T-helper 17 cell (primary cell): ENCODE measurements at places on chromosomes 4 and X. TPM values are rescaled to one million over a fixed set of nuclear protein-coding genes. Genes with fewer than 3 reads are reported as not detected.
A peak's percentile ranks its signal among the peaks of the same experiment; 100 is the strongest.

The KIAA1210 gene
- not detected for total RNA-seq

The C4orf50 gene
- total RNA-seq: 0.87 TPM

The BEND4 gene
- total RNA-seq: 0.47 TPM

The IL13RA2 gene
- total RNA-seq: not detected

The NPY2R gene
- not detected for total RNA-seq

The RAP2C gene
- 47.2 TPM for total RNA-seq

The ATP2B3 gene
- not detected for total RNA-seq

The UGT8 gene
- 0.50 TPM for total RNA-seq

The MAD2L1 gene
- 6.5 TPM for total RNA-seq

The MAPK10 gene
- total RNA-seq: 4.8 TPM

DNA sequence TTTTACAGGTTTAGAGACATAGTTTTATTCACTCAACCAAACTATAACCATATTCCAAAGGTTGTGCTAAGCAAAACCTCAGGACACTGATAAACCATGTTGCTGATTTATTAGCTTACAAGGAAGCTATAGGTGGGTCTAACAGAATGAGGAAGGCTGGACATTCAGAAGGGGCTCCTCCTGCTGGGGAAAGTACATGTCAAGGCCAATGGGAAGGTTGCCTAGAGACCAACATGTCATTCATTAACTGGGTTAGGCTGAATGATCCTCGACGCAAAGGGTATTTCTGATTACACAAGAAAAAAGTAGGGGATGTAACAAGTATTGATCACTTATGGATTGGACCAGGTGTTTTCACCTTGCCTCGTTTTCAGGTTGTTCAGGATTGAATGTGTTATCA, 30.3 kb downstream of the SLC10A6 start:
- no peak overlapping the region for H3K27ac ChIP-seq
- no peak overlapping the region for H3K4me3 ChIP-seq
- H3K36me3 ChIP-seq: peaks cover 5% of the 10 kb centered on the region

DNA sequence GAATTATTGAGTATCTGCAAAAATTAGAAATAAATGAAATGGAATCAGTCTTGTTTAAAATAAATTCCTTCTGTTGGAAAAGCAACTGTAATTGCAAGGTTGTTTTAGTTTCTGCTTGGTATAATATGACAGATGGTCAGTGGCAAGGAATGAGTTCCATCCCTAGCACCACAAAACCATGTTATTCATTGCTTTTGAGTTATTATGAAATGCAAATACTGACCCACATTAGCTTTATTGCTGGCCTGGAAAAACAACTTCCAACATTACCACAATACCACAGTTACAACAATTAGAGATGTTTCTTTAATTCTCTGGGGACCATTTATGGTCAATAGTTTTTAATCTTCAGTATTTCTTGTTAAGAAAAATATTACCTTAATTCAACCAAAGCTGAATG, 194.4 kb downstream of the TMA16 start:
- no peak for DNase-seq
- H3K27me3 ChIP-seq: peaks cover 18% of the 10 kb centered on the region
- H3K27ac ChIP-seq: no peak overlapping the region
- no peaks in the 10 kb centered on the region for H3K36me3 ChIP-seq
- no peaks in the 10 kb centered on the region for H3K4me1 ChIP-seq

- H3K27ac ChIP-seq: no peak overlapping the region
- no peaks in the 10 kb centered on the region for H3K27me3 ChIP-seq
These were observed 807.4 kb downstream of the FSTL5 start for GRCh38 chr4:161356351-161356750.

DNA sequence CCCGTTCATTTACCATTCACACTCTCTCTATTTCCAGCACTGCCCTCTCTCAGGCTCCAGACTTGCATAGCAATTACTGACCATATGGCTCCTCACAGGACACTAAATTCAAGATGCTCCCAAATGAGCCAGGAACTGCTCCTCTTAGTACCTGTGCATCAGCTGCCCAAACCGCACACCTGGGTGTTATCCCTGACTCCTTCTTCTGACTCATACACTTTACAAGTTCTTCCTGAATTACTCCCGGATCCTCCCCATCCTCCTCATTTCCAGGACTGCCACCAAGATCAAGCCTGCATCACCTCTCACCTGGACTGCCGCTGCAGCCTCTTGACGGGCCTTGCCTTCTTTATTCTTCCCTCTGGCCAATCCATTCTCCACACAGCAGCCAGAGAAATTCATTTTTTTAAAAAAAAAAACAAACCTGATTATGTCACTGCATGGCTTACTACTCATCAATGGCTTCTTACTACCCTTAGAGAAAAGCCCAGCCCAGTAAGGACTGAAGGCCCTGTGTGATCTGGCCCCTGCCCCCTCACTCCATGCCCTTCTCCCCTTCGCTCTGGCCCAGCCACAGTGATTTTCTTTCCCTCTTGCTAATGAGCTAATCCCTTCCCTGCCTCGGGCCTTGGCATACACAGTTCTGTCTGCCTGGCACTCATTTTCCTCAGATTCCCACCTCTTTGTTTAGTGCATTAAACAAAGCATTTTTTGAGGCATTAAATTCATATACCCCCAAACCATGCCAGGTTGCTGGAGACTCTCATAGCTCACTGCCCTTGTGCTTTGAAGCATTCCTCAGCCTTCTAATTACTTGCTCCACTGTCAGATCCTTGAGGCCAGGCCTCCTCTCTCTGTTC, 92.0 kb downstream of the PDGFRA start:
- no peak overlapping the region for H3K27ac ChIP-seq
- DNase-seq: no peak
- H3K4me3 ChIP-seq: no peak overlapping the region
- H3K27me3 ChIP-seq: peaks cover 24% of the 10 kb centered on the region
- H3K4me1 ChIP-seq: peaks cover 7% of the 10 kb centered on the region

DNA sequence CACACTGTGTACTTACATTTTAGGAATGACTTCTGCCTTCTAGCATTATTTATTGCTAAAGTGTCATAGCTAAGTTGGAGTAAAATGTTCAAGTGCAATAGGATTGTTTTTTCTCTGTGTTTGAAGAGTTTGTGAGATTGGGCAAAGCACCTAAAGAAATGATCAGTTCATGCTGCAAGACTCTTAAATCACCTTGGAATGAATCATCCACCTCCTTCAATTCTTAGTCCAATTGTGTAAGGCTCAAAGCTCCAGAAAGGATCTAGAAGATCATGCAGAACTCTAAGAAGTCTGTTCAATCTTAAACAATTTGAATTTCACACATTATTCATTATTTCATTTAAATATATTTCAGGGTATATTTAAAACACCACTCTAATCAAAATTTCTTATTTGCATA, 137.1 kb downstream of the AMELX start:
- H3K4me3 ChIP-seq: no peak overlapping the region
- peaks cover 27% of the 10 kb centered on the region for H3K27me3 ChIP-seq
- H3K36me3 ChIP-seq: no peaks in the 10 kb centered on the region
- no peak overlapping the region for H3K27ac ChIP-seq
- H3K4me1 ChIP-seq: no peaks in the 10 kb centered on the region

GRCh38 chrX:11081511-11081910, 29.6 kb upstream of the HCCS start:
- no peak overlapping the region for H3K27ac ChIP-seq
- DNase-seq: no peak
- H3K27me3 ChIP-seq: no peaks in the 10 kb centered on the region
- no peaks in the 10 kb centered on the region for H3K4me1 ChIP-seq
- H3K36me3 ChIP-seq: no peaks in the 10 kb centered on the region

DNA sequence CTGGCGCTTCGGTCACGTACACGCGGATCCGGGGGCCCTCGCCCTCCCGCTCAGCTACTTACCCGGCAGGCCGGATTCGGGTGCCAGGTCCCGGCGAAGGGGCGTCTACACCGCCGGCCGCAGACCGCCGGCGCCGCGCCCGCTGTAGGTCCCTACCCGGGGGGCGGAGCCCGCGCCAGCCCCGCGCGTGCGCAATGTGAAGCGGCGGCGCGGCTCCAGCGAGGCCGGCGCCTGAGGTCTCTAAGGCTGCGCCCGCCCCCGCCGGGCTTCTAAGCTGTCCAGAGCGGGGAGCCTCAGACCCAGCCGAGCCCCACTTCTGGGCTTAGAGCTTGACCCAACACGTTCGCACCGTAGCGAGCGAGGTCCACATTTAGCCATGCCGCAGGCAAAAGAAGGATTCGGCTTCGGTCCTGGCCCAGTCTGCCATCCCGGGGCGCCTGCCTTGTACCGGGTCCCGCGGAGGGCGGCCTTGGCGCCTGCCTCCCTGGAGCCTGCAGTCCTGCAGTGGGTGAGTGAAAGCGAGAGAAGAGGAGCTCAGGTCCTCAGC, at the start of gene ZNF518B:
ZNF518B (minus strand) TSS at position 172 of the 547 bp plus-strand sequence. CDS start 11,098 bp downstream, outside the sequence.
- peak; percentile 81 for DNase-seq
- H3K36me3 ChIP-seq: peaks cover under 1% of the 10 kb centered on the region
- peaks cover 7% of the 10 kb centered on the region for H3K4me1 ChIP-seq
- peak within 1 kb of the TSS; percentile 88 for H3K4me3 ChIP-seq

DNA sequence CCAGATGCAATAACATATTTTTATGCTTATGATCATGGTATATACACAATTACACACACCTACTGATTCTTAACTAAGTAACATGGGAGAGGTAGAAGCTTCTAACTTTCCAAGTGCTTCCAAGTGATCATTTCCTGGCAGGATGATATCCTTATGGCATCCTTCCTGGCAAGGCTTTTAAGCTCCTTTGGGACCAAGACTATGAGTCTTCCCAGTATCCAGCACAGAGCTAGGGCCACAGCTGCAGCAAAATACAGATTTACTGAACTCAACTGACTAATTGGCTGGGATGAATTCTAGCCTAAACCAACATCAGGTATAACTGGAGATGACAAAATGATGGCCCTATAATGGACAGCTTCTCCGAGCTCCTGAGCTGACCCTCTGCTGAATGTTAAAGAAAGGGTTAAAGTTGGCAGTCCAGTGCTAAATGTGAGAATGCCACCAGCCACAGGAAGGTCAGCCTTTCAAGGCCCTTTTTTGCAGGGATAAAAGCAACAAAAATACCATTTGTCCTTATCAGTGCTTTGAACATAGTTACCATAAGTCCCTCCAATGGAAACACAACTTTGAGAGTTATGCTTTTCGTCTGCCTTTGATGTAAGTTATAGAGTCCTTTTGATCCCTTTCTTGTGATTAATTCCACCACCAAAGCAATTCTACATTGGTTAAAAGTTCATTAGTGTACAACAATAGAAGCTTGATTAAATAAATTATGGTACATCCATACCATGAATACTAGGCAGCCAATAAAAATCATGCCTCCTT, 73.4 kb downstream of the MGST2 start:
- no peak overlapping the region for H3K27ac ChIP-seq
- peaks cover 48% of the 10 kb centered on the region for H3K27me3 ChIP-seq
- no peak overlapping the region for H3K4me3 ChIP-seq
- peaks cover 9% of the 10 kb centered on the region for H3K4me1 ChIP-seq
- no peak for DNase-seq
- H3K36me3 ChIP-seq: no peaks in the 10 kb centered on the region

GRCh38 chr4:15541941-15542340, 72.3 kb downstream of the CC2D2A start:
- H3K27ac ChIP-seq: no peak overlapping the region
- H3K4me1 ChIP-seq: peaks cover 6% of the 10 kb centered on the region
- peaks cover 7% of the 10 kb centered on the region for H3K36me3 ChIP-seq
- DNase-seq: no peak
- no peak overlapping the region for H3K4me3 ChIP-seq

DNA sequence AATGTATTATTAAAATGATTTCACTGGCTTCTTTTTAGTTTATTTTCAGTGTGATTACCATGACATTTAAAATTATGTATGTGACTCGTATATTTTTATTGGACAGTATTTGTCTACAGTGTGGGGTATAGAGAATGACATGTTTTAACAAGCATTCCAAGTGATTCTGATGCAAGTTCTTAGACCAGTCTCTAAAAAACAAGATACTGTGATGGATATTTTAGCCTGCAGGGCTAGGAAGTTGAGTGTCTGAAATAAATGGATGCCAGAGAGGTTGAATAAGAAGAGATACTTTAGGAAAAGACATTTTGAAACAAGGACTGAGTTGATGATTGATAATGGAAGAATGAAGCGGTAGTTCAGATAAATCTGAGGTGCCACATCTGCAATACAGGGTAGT, 3.5 kb upstream of the MAD2L1 start:
- no peaks in the 10 kb centered on the region for H3K27me3 ChIP-seq
- H3K36me3 ChIP-seq: no peaks in the 10 kb centered on the region
- no peak for DNase-seq
- H3K4me3 ChIP-seq: no peak overlapping the region

DNA sequence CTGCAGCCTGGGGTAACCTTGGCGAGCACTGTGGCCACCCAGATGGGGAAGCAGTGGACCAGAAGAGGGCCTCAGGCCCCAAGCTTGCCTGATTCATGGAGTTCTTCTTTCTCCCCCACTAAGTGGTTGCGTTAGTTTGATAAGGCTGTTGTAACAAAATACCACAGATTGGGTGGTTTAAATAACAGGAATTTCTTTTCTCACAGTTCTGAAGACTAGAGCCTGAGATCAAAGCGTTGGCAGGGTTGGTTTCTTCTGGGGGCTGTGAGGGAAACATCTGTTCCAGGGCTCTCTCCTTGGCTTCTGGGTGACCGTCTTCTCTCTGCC, 105.7 kb upstream of the GATB start:
- H3K27me3 ChIP-seq: peaks cover 8% of the 10 kb centered on the region
- H3K4me3 ChIP-seq: no peak overlapping the region
- H3K27ac ChIP-seq: no peak overlapping the region
- no peaks in the 10 kb centered on the region for H3K36me3 ChIP-seq

- no peak overlapping the region for H3K4me3 ChIP-seq
- DNase-seq: no peak
- H3K27me3 ChIP-seq: no peaks in the 10 kb centered on the region
- peaks cover 5% of the 10 kb centered on the region for H3K36me3 ChIP-seq
- H3K27ac ChIP-seq: no peak overlapping the region
These were observed 12.2 kb downstream of the OSTC start for GRCh38 chr4:108662629-108663028.

GRCh38 chr4:52202251-52202779, 151.2 kb downstream of the SPATA18 start:
- H3K27me3 ChIP-seq: no peaks in the 10 kb centered on the region
- H3K4me3 ChIP-seq: no peak overlapping the region
- no peaks in the 10 kb centered on the region for H3K36me3 ChIP-seq
- H3K27ac ChIP-seq: no peak overlapping the region

- no peaks in the 10 kb centered on the region for H3K36me3 ChIP-seq
- H3K27me3 ChIP-seq: peaks cover 10% of the 10 kb centered on the region
- no peak overlapping the region for H3K27ac ChIP-seq
- H3K4me1 ChIP-seq: no peaks in the 10 kb centered on the region
These were observed 106.9 kb upstream of the MID1IP1 start for GRCh38 chrX:38694394-38694793.

GRCh38 chr4:165793236-165793635, 79.8 kb upstream of the TLL1 start:
- H3K27ac ChIP-seq: no peak overlapping the region
- H3K4me1 ChIP-seq: no peaks in the 10 kb centered on the region

- no peak for DNase-seq
- H3K4me1 ChIP-seq: peaks cover 16% of the 10 kb centered on the region
- no peaks in the 10 kb centered on the region for H3K27me3 ChIP-seq
These were observed 169.0 kb downstream of the RAPGEF2 start for GRCh38 chr4:159271856-159272255.

GRCh38 chr4:149158817-149159216, 656.8 kb downstream of the IQCM start:
- peaks cover under 1% of the 10 kb centered on the region for H3K27me3 ChIP-seq
- no peaks in the 10 kb centered on the region for H3K4me1 ChIP-seq
- H3K4me3 ChIP-seq: no peak overlapping the region
- no peak overlapping the region for H3K27ac ChIP-seq
